Activated CD4-positive, alpha-beta T cell treated with anti-CD3 and anti-CD28 coated beads for 1 hour (primary cell): ENCODE measurements at places on chromosomes 12 and 14.

GRCh38 chr12:120500581-120500980 is 4.7 kb downstream of the DYNLL1 start:
- no peak for DNase-seq

DNA sequence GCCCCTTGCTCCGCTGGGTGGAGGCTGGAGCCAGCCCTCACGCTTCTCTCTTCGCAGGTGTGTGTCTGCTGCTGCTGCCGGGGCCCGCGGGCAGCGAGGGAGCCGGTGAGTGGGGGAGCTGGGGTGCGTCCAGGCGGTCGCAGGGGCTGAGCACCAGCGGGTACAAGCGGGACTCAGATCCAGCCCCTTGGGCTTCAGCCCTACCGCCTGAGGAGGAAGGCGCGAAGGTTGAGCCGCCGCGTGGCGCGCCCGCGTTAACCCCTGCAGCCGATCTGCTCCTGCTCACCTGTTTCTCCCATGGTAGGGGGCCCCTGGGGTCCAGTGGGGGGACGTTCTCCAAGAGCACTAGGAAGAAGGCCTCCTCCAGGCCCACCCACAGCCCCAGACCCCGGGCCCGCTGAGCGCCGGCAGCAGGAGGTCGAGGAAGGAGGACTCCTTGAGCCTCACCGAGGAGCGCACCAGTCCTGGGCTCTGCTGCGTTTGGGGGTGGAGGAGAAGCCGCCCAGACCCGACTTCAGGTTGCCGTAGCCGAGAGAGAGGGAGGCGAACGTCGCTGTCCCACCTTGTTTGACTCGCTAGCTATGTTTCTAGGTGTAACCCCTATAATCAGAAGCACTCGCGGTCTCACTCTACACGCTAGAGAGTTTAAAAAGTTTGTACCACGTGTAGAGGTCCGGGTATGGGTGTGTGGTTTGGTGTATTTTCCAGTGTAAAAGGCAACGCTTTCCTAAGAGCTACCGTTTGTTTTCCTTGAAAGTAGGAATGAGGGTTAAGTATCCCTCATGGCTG is 834 bp downstream of the COCH start:
- no peak for DNase-seq

DNA sequence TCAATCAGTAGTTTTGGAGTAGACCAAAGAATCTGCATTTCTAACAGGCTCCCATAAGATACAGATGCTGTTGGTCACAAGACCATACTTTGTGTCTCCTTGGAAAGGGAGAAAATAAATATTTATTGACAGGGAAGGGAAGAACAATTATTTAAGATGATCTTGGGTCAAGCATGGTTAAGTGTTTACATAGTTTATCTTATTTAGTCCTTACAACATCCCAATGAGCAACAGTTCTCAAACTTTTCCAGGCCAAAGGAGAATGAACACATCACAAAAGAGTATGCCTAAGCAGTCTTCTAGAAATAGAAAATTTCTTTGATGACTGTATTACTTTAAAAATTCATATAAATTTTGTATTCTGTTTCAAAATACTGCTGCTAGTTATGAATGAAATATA is 8.8 kb downstream of the LPCAT3 start:
- no peak for DNase-seq

DNA sequence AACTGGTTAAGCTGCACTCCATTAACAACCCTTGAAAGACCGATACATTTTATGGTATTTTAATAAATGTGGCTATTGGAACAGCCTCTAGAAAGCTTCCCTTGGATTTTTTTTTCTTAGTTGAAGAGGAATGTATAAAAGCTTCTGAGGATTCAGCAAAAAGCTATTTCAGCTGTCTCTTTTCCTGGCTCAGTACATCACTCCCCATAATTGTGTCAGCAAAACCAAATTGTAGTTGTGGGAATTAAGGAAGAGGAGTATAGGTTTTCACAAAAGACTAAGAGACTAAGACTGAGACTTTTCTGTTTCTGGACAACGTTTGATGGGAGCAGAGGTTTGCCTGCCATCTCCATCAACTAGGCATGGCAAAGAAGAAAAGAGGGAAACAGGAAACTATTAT is 106.5 kb downstream of the C12orf50 start:
- DNase-seq, result no peak

DNA sequence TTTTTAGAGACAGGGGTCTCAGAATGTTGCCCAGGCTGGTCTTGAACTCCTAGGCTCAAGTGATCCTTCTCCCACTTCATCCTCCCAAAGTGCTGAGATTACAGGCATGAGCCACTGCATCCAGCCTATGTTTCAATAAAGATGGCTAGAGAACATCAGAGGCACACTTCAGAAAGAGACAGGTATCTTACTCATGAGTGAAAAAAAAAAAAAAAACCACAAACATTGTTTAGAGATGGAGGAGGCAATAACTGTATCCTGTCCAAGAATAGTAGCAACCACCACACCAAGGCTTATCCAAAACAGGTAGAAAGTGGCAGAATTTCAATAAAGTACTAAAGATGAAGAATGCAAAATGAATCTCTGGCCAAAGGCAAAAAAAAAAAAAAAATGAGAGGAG is 30.3 kb downstream of the EEA1 start:
- DNase-seq, result no peak

DNA sequence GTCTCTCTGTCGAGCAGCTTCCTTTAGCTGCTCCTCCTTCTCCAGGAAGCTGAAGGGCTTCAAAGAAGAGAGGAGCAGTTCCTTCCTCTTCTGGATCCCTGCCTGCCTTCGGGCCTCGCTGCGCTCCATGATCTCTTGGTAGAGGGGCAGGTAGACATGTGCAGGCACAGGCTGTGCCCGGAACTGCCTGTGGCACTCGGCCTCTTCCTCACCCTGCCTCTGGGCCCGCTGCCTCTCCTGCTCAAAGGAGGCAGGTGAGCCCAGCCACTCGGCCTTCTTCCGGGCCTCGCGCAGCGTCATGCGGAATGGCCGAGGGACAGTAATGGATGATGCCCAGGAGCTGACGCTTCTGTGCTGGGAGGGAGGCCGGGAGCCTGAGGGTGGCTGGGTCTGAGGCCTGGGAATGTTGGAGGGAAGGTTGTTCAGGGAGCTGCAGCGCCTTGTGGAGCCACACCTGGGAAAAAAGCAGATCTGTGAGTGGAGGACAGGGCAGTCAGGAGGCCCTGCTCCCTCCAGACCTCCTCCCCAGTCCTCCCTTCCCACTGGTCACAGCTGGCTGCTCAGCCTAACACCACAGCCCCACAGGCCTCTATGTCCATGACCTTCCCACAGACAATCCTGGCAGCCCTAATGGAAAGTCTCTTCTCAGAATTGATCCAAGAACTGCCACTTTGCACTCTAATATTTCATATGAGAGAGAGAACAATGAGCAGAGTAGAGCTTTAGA is 5.3 kb downstream of the FAM161B start:
- DNase-seq, result no peak

- DNase-seq, result no peak
These were observed 388.1 kb downstream of the ZFP36L1 start for GRCh38 chr14:68404652-68405183.

DNA sequence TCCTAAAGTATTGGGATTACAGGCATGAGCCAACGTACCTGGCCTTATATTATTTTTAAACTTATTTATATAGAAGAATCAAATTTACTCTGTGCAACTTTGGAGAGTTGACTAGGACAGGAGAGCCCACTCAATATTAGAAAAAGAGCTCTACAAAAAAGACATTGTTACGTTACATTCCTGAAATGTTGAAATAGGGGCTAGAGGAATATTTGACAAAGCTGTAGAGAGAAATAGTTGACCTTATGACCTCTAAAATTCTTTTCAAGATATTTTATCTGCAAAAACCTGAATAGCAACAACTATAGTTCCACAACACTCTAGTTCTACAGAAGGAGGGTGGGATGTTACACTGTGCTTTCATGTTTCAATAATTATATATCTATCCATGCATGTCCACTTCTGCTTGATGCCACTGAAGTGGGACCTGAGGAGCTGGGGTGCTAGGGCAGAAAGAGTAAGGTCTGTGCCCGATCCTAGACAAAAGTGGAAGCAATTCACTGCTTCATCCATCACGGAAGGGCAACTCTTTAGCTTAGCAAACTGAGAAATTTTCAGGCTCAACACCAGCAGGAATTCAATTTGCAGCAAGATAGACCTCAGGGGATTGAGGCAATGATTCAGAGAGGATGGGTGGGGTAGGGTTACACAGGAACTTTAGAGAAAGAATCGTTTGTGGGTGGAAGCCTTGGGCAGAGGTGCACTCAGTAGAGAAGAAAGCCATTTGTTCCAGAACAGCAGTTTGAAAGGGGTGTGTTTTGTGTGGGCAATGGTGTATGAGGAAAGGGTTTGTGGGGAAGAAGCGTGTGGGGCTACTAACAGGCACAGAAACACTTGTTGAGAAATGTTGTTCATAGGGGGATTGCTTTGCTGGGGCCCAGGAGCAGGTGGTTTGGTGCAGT is 16.0 kb upstream of the RNASE10 start:
- DNase-seq, result no peak

DNA sequence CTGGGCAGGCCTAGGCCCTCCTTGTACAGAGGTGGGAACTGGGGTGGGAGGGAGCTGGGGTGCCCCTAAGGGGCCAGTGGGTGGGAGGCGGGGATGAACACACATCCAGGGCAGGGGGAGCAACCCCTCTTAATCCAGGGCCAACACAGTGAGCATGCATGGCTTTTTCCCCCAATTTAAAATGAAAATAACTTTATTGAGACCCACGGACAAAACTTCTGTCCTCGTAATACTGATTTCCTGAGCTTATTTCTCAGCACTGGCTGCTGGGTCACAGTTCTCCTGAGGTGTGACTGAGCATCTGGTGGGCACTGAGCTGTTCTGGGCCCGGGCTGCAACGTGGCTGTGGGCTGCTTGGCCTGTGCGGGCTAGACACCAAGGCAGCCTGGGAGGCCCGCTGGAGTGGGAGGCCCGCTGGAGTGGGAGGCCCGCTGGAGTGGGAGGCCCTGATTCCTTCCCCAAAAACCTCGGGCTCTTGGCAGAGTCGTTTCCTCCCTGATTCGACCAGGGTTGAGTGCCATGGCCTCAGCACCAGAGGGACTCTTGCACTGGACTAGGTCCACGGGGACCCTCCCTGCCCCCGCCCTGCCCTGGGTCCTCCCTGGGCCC is 24.9 kb upstream of the TRAF3 start:
- no peak for DNase-seq

DNA sequence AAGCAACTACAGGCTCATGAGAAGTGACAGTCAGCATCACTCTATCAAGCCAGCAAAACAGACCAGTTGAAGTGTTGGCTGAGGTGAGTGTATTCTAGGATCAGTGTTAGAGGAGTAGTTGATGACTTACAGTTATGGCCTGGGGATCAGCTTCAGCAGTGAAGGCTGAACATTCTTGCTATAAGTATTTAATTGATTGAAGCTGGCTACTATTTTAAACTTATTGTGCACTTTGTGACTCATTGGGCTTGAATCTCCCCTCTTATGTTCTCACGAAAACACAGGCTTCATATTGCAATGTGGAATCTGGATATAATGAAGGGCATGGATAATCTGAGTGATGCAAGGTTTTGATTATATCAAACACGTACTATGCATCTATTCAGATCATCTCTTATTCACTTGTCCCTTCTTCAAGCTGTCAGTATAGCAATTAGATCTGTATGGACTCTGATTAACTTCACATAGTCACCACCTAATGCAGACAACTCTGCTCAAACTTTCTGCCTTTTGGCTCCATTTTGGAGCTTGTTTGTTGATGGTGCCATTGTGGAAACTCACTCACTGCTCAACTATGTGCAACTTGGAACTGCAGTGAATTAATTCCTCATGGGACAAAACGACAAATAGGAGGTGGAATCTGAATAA is 309.2 kb downstream of the SLC16A7 start:
- no peak for DNase-seq

- DNase-seq, result no peak
These were observed 14.3 kb upstream of the FBXL14 start for GRCh38 chr12:1608713-1609119.

- DNase-seq, result no peak
These were observed 15.2 kb upstream of the CDK2AP1 start for GRCh38 chr12:123286652-123287373.

DNA sequence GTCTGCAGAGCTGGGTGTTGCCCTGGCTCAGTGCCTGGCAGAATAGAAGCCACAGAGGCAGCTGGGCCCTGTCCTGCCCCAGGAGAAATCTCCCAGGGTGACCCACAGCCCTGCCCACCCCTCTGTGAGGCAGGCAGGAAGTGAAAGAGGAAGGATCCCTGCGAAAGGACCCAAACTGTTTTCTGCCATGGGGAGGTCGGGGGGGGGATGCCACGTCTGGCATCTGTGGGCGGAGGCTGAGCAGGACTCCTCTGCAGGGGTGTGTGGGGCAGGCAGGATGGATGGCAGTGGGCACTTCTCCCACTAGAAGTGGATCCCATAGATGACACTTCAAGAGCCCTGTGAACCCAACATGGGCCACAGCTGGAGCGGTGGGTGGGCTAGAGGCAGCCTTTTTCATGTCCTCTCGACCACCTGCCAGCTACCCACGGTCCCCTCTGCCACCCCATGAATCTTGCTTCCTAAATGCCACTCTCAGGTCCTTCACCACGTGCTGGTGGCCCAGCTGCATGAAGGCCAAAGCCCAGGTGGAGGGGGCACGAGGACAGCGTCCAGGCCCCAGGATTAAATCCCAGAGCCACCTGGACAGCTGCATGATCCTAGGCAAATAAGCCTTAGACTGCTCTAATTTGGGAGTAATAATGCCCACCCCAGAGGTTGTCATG is 3.6 kb downstream of the PAPLN start:
- DNase-seq, result no peak

DNA sequence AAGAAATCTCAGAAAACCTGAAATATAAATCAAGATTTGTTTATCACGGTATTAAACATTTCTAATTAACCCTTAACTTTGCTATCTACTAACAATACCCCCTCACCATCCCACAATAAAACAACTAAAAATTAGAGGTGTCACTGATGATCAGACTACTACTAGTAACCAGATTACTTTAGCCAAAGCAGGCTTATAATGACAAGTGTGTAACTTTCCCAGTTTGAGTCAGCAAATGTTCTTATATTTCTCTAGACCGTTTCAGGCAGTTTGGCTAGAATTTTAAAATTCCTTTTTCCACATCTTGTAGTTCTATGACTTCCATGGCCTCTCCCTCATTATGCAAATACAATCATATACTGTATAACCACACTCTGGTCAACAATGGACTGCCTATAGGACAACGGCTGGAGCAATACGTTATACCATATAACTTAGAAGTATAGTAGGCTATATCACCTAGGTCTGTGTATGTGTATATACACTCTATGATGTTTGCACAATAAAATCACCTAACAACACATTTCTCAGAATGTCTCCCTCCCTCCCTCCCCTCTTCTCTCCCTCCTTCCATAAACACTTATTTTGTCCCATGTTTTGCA is 102.1 kb downstream of the DENND5B start:
- DNase-seq, result no peak

- DNase-seq, result no peak
These were observed 415.4 kb upstream of the PRICKLE1 start for GRCh38 chr12:43004908-43005307.

- no peak for DNase-seq
These were observed 6.9 kb upstream of the BMP4 start for GRCh38 chr14:53963320-53964227.
